ENCODE measurements at places on chromosomes 1 and 21. TPM values are rescaled to one million over a fixed set of nuclear protein-coding genes. Genes with fewer than 3 reads are reported as not detected.

DNA sequence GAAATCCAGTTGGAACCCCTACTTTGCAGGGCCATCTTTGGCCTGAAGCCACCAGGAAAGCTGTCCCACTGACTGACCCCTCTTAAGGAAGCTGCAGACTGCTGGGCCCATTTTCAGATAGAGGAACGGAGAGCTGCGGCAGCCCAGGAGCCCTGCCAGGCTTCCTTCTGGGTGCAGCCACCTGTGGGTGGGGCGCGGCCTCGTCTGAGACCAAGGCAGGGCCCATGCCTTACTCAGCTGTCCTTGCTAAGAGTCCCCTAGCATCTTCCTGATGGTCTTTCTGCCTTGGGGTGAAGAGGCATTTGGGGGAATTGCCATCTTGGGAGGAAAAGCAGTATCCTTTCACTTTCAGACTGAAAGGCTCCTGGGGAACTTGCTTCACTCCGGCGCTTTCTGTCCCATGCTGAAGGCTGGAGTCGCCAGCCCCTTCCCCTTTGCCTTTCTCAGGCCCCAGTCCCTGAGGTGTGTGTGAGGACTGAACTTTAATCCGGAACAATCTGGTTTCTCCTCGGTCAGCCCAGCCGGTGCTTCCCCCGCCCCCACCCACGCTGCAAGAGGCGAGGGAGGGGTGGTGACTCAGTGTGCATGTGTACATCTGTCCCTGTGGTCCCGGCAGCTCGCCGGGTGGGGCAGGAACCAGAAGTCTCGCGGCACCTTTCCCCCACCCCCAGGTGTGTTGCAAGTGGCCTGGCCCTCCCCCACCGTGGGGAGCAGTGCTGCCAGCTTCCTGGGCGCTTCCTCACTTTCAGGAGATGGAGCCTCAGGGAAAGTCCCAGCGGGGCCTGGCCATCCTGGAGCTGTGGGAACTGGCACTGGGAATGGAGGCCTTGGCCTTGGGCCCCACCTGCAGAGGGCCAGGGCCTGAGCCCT lies 5.1 kb downstream of the ZC3H12A start:
- no peaks in the 10 kb centered on the region for H3K36me3 ChIP-seq
- no peaks in the 10 kb centered on the region for H3K27me3 ChIP-seq
- peak; percentile 96 for DNase-seq
- peak overlapping the region; percentile 99 for H3K27ac ChIP-seq

GRCh38 chr1:89938171-89939055 lies 56.5 kb upstream of the ZNF326 start:
- no peak overlapping the region for H3K4me3 ChIP-seq
- H3K36me3 ChIP-seq = no peaks in the 10 kb centered on the region
- H3K27me3 ChIP-seq = no peaks in the 10 kb centered on the region
- H3K27ac ChIP-seq = peak overlapping the region; percentile 29

Gene SPATA45
- 0.96 TPM for total RNA-seq

Gene S1PR1
- total RNA-seq = 9.3 TPM

DNA sequence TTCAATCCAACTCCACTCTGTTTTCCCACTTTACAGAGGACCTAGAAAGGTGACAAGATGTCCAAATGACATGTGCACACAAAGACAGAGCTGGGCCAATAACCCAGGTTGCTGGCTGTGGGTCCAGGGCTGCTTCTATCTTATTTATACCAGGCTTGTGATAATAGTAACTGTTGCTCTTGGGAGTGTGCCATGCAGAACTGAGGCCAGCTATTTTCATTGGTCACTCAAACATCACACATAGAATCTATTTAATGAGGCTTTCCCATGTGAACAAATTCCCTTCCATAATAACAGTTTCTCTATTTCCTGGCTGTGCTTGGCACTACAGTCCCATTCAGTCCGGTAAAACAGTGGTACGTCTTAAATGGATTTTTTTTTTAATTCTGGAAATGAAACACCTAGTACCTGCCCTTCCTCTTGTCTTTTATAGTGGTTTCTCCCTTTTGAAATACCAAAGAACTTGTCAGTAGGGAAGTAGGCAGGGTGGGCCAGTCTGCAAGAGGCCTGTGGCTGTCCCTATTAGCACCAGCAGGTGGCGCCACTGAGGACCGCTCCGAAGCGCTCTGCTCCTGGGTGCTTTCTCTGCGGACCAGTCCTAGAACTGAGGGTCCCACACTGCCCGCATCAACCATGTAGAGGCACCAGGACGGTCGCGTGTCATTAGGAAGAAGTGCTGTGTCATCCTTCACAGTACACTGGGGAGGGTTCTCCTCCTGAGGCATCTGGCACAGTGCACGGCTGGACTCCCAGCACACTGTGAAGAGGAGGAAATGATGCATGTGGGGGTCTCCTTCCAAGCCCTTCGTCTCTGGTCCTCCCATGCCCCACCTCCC lies 52.1 kb downstream of the GPR161 start:
- no peaks in the 10 kb centered on the region for H3K27me3 ChIP-seq
- no peaks in the 10 kb centered on the region for H3K36me3 ChIP-seq
- peak; percentile 65 for DNase-seq
- H3K4me3 ChIP-seq = no peak overlapping the region

DNA sequence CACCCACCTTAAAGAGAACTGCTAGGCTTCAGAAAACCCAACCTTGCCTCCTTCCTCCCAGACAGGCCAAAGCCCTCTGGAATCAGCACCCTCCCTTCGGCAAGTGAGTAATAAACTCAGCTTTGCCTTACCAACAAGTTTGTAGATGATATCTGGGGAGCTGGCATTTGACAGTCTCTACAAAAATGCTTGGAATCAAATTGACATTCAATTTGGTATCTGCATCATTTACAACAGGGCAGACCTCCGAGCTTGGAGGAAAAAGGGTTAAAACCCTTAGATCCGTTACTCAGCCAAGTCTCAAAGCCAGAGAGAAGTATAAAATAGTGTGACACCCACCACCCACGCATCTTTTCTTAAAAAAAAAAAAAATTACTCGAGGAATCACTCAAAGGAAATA lies 149.3 kb upstream of the EDN2 start:
- DNase-seq = no peak
- no peaks in the 10 kb centered on the region for H3K4me1 ChIP-seq
- H3K27me3 ChIP-seq = no peaks in the 10 kb centered on the region
- H3K4me3 ChIP-seq = no peak overlapping the region

DNA sequence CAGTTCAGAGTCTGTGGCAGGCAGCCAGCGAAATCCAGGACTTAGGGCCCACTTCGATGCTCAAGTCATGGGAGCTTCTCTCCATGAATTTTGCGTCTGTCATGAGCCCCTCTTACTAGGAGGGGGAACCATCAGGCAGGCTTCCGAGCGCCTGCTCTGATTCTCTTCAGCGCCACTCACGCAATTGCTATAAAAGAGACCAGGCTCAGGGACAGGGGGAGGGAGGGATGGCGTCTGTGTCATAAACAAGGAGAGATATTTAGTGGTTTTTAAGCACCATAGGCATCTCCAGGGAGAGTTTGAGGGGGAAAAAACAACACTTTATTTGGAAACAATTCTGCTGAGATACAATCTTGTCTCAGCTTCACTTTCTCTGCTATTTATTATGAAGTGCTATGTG lies 60.6 kb downstream of the NAV1 start:
- H3K36me3 ChIP-seq = no peaks in the 10 kb centered on the region
- DNase-seq = peak; percentile 18
- H3K27ac ChIP-seq = peak overlapping the region; percentile 55
- no peak overlapping the region for H3K4me3 ChIP-seq
- H3K27me3 ChIP-seq = no peaks in the 10 kb centered on the region

Gene C1orf226
- total RNA-seq = 6.6 TPM

GRCh38 chr1:62361431-62361830 lies 42.2 kb upstream of the KANK4 start:
- H3K4me1 ChIP-seq = no peaks in the 10 kb centered on the region
- DNase-seq = no peak
- no peaks in the 10 kb centered on the region for H3K27me3 ChIP-seq
- H3K36me3 ChIP-seq = no peaks in the 10 kb centered on the region

GRCh38 chr21:41681939-41682718 lies 84.7 kb downstream of the RIPK4 start:
- no peak overlapping the region for H3K4me3 ChIP-seq
- H3K27me3 ChIP-seq = no peaks in the 10 kb centered on the region
- no peak overlapping the region for H3K27ac ChIP-seq
- no peaks in the 10 kb centered on the region for H3K36me3 ChIP-seq
- H3K4me1 ChIP-seq = peaks cover 42% of the 10 kb centered on the region

- H3K4me1 ChIP-seq = no peaks in the 10 kb centered on the region
- no peaks in the 10 kb centered on the region for H3K27me3 ChIP-seq
- no peak overlapping the region for H3K4me3 ChIP-seq
- H3K27ac ChIP-seq = no peak overlapping the region
- no peaks in the 10 kb centered on the region for H3K36me3 ChIP-seq
These were observed 253.2 kb downstream of the NPHP4 start for GRCh38 chr1:5738911-5739462.

Gene RXFP4
- not detected for total RNA-seq

Gene SELENBP1
- total RNA-seq = 49.1 TPM

Measured in hepatocyte (in vitro differentiated cells).